Iris pigment epithelial cell (primary cell): ENCODE measurements at places on chromosomes 2 and 18.

DNA sequence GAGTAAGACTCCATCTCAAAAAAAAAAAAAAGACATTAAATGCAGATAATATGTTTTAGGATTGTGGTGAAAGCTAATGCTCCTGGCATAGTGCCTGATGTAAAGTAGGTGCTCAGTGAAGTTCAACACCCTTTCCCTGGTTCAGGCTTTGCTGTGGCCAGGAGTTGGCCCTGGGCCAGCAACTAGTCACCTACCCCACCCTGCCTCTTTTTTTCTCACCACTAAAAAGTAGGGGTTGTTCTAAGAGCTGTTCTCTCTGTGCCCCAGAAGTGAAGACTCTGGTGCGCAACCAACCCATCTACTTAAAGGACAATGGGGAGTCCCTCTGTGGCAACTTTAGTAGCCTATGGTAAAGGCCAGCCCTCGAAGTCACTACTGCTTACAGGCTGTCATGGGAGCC lies 75.9 kb downstream of the DNMT3A start:
- DNase-seq: no peak

GRCh38 chr2:120596990-120597594 lies 138.6 kb upstream of the GLI2 start:
- peak; percentile 84 for DNase-seq

GRCh38 chr2:103526757-103527156 lies 764.9 kb downstream of the TMEM182 start:
- no peak for DNase-seq

DNA sequence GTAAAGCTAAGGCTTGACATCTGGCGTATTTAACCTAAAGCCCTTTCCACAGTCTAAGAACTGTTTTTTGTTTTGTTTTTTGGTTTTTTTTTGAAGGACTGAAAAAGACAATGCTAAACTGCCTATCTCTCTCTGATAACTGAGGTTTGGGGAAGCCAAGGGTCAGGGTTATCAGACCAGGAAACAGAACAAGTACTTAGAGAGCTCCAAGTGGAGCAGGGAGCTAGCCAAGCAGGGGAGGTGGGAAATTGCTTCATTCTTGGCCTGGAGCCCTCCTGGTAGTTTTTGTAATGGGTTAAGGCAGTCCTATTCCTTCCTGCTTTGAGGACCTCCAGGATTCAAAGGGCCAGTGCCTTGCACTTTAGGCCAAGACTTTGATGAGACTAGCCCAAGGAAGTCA lies 154.3 kb upstream of the LTBP1 start:
- peak; percentile 20 for DNase-seq

DNA sequence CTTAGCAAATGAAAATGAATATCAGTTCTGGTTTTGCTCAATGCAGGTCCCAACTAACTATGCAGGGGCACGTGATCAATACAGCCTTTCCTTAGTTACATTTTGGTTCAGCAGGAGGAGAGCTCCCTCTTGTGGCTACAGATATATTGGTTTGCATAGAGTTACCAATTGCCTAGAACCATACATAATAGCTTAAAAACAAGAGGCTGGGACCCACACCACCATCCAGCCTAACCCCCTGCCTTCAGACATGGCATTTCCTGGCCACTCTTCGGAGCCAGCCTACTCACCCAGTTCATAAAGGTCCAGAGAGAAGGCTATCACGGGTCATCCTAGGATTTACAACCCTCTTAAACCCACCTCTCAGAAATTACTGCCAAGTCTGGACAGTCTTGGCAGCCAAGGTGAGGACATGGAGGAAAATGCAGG lies 10.5 kb downstream of the CCDC93 start:
- peak; percentile 79 for DNase-seq

DNA sequence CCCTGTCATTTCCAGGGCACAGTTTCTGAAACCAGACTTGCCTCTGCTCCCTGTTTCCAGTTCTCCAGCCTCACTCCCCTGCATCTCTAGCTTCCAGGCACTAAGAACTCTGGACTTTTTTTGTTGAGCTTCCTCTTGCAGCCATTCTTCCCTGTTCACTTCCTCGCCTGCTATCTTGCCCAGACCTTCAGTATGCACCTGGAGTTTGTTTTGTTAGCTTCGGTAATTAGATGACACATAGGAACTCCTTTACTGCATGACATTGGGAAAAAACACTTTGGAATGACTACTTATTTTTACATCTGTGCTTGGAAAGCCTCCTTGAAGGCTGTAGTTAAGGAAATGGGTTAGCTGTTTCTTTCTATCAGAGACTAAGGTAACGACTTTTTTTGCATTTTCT lies 35.2 kb downstream of the OTOF start:
- DNase-seq: no peak

DNA sequence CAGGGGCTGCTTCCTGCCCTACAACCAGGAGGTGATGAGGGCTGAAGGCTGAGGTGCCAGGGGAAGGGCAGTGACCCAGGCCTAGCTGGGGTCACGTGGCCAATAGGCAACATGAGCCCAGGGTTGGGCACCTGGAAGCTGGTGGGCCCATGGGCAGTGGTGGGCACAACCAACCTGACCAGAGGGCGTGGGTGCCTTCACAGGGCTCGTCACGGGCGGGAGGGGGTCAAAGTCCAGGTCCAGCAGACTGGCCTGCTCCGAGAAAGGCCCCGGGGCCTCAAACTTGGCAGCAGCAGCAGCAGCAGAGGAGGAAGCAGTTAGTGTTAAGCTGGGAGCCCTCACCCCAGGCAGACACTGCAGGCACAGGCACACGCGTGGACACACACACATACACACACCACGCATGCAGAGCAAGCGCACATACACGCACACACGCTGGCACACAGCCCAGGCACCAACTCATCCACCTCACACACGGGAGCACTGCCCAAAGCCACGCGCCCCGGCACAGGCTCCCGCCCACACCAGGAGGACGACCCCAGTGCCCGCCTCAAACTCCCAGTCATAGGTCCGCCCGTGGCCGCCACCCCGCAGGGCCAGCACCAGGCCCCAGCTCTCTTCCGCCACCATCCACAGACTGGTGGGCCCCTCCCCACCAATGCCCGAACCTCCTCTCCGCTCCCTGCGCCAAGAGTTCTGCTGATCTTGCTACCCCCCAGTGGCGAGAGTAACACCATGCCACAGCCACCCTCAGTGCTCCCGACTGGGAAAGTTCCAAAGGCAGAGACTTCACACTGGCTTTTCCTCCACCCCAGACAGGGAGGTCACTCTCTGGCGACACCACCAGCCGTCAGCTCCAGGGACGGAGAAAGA lies 53.0 kb downstream of the BIN1 start:
- DNase-seq: no peak

- no peak for DNase-seq
These were observed 941.9 kb downstream of the SLC4A3 start for GRCh38 chr2:220569112-220569897.

- no peak for DNase-seq
These were observed 2.7 kb downstream of the ID2 start for GRCh38 chr2:8684540-8684877.

GRCh38 chr2:240419723-240420122 lies 15.7 kb upstream of the GPC1 start:
- no peak for DNase-seq

GRCh38 chr18:2354292-2354691 lies 217.0 kb downstream of the METTL4 start:
- no peak for DNase-seq

GRCh38 chr2:105395691-105396090 lies 3.2 kb downstream of the FHL2 start:
- DNase-seq: peak; percentile 60

GRCh38 chr18:75478996-75479880 lies 51.7 kb upstream of the SMIM21 start:
- peak; percentile 65 for DNase-seq

DNA sequence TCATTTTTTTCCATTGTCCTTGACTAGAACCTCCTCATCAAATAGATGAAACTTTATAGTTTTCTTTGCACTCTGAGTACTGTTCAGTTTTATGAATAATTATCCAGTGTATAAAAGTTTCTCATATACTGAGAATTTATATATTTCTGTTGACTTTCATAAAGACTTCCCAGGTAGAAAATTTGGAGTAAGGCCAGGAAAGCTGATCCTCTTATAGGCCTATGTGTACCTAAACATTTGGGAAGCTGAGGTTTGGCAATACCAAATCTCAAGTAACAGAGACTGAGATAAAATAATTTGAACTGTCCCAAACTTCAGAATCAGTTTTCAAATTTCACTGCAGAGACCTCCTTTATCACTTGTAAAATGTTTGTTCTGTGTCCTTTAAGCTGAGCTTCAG lies 43.4 kb downstream of the CCDC102B start:
- DNase-seq: peak; percentile 58
